ENCODE measurements at places on chromosomes 6 and 20.

GRCh38 chr6:138109042-138109997 lies 2.1 kb upstream of the PERP start:
- DNase-seq: peak; percentile 65

DNA sequence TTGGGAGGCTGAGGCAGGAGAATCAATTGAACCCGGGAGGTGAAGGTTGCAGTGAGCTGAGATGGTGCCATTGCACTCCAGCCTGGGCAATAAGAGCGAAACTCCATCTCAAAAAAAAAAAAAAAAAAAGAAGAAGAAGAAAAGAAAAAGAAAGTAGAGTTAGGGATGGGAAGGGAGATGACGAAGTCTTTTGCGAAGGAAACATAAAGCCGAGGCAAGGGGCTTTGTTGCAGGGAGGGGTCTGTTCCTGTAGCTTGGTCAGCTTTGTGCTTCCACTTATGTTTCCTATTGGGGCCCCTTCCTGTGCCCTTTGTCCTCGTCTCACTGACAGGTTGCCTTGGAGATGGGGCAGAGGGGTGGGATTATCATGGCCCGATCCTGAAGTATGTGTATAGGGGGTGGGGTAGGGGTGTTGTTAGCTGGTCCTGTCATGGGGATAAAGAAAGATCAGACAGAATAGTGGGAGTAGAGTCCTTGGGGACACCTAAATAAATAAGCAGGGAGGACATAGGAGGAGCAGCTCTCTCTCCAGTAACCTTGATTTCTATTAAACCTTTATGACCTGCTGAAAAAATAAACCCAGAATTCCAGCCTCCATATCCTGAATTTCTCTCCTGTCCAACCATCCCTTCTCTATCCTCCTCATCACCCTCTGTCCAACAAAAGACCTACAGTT lies 1.1 kb upstream of the CLIC1 start:
- no peak for DNase-seq

DNA sequence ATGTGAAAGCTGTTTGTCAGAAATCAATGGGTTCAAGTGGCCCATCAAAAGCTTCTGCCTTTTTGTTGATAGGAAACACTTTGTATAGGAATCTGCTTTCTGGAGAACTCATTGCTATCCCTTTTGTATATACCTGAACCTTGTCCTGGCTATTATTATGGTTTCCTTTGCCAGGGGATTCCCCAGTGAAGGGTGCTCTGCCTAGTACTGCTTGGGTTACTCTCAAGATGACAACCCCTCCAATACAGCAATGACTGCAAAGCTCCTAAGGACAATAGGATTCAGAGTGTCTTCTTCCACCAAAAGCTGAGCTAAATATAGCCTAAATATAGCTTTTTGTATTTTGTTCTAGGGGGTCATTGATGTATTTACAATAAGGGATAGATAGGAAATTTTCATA lies 54.0 kb upstream of the PTPRK start:
- DNase-seq: no peak

DNA sequence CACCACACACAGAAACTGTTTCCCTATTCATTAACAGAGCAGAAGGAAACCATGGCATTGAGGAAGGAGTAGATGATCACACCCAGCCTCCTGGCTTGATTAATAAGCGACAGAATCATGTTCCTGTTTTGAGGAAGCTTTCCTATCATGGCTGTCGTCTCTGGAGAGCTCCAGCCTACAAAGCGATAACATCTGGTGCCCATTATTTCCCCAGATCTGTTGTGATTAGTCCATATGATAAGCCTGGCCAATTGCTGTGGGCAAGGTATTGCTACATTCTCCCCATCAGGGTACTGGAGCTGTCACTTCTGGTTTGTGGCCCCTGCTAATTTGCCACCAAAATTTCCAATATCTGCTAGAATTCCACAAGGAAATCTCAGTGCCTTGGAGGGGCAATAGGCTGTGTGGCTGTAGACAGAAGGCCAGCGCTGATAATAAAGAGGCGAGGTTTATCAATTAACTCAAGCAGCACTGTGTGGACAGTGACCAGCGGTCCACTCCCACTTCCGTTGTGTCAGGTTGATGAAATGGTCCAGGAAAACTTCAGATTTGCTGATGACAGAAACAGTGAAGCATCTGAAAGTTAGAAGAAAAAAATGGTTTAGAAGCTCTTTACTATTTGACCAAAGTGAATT lies 66.4 kb downstream of the OLIG3 start:
- DNase-seq: no peak

DNA sequence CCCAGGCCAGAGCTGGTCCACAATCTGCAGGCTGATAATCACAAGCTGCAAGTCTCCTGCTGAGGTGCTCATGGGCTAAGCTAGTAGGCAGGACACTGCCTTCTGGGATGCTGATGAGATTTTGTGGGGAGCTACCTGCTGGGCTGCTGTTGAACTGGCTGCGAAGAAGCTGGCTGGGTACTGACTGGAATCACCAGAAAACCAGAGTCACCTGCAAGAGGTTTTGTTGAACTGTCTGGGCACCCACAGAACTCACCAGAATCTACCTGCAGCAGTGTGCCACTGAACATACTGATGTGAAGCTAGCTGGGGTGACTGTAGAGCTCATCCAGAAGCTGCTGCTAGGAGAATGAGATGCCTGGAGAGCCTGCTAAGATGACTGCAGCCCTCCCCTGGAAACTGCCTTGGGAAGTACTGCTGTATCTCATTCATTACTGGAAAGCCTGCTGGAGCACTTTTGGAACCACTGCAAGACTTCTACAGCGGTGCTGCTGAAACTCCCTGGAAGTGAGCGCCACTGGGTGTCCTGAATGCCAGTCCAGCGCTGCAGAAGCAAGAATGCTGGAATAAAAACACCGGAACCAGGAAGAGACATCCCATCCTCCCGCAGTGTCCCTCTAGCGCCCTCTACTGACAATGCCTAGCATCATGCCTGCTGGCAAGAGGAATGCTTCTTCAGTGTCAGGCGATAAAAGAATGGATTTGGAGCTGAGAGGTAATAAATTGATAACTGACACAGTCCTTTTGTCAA lies 64.9 kb upstream of the ARHGAP18 start:
- DNase-seq: peak; percentile 55

DNA sequence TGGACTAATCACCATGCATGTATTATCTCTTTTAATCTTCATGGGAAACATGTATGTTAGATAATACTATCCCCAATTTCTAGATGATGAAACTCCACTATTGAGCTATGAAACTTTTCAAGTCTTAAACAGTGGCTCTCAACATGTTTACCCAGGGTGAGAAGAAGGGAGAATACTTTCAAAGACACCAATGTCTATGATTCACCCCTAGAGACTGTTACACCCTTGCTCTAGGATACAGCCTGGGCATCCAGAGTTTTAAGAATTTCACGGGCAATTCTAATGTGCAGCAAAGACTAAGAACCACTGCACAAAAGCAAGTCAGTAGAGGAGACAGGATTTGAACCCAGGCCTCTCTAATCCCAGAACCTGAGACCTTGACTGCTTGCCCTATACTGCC lies 47.8 kb downstream of the GFOD1 start:
- no peak for DNase-seq

GRCh38 chr6:90136176-90136575 lies 160.5 kb downstream of the BACH2 start:
- no peak for DNase-seq

DNA sequence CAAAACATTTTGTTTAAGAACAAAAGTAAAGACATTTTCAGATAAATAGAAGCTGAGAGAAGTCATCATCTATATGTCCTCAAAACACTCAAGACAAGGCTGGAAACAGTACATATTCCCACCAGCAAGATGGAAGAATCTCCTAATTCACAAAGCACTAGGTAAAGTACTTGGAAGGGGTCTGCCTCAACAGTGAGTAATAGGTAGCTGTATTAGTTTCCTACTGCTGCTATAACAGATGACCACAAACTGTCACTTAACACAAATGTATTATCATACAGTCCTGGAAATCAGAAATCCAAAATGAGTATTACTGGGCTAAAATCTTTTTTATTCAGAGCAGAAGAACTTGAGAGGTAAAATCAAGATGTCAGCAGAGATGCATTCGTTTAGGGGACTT lies 40.6 kb downstream of the ZKSCAN8 start:
- no peak for DNase-seq

- DNase-seq: no peak
These were observed 50.5 kb downstream of the SOBP start for GRCh38 chr6:107540465-107540857.

DNA sequence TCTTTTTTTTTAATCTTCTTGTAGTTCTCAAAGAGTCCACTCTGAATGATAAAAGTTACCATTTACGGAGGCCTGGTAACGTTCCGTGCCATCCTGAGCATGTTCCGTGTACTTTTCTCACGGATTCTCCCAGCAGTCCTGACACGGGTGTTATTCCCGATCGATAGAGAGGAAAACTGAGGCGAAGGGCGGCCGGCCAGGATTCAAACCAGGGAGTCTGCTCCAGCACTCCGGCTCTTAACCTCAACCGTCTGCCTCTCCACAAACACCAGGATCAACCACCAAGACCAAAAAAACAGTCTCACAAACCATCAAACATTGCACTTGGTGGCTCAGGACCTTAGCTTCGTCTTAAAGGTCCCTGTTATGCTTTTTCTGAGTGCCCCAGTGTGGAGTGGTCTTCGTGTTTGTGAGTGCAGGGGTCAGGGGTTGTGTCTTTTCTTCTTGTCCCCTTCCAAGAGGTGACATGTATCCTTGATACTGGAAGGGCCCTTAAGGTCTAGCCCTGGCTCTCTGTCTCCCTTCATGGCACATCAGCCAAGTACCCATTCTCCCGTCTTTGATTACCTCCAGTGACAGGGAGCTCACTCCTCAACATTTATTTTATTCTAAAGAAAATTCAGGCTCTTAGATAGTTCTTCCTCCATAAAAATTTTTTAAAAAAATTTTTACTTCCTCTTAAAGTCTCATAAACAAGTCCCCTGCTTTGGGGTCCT lies 35.1 kb downstream of the SRC start:
- no peak for DNase-seq

GRCh38 chr20:7859356-7859802 lies 80.9 kb downstream of the HAO1 start:
- no peak for DNase-seq

GRCh38 chr6:161017766-161018564 lies 26.4 kb downstream of the MAP3K4 start:
- DNase-seq: no peak

GRCh38 chr6:87706187-87706966 lies 4.3 kb upstream of the AKIRIN2 start:
- no peak for DNase-seq

GRCh38 chr20:4051413-4052138 lies 36.2 kb upstream of the RNF24 start:
- no peak for DNase-seq

GRCh38 chr20:9200196-9200595 lies 131.3 kb downstream of the PLCB4 start:
- no peak for DNase-seq

GRCh38 chr6:70706491-70707123 lies 38.9 kb downstream of the SMAP1 start:
- no peak for DNase-seq

- no peak for DNase-seq
These were observed 97.5 kb downstream of the DLL1 start for GRCh38 chr6:170193326-170193821.

GRCh38 chr6:29679962-29680361 lies 990 bp downstream of the ZFP57 start:
- DNase-seq: no peak

DNA sequence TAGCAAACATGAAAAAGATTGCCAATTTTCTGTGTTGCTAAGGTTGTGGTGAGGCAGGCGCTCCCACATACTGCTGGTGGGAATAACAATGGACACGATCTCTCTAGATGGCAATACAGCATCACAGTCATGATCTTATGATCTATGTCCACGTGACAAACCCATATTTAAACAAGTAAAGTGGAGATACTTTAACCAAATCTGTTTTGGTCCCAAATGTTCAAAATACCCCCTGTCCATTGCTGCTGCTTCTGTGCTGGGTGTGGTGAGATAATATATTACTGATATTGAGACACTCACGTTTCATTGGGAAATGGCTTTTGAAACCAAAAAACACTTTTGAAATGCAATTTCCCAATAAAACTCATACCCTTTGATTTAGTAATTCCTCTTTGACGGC lies 23.0 kb downstream of the SIRPD start:
- no peak for DNase-seq

GRCh38 chr6:27275025-27275956 lies 27.8 kb downstream of the PRSS16 start:
- DNase-seq: no peak

GRCh38 chr6:13653296-13653695 lies 38.2 kb downstream of the NOL7 start:
- no peak for DNase-seq

DNA sequence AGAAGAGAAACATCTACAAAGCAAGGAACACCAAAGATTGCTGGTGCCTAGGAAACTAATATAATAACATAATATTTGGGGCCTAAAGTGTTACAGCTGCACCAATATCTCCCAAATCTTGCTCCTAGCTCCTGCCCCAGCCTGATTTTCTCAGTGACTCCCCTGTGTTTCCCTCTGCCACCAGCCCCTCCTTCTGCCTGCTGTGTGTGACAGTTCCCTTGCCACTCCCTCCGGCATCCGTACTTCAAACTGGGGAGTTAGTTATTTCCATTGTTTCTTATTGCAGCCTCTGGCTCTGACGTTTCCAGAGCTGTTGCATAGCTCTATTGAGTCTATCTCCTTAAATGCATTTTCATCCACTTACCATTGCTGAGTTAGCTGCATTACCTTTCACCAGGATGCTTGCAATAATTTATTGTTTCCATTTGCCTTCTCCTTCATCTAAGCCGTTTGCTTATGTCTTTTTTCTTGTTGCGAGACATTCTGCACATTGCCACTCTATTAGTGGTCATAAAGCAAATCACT lies 43.1 kb downstream of the ESR1 start:
- DNase-seq: no peak

DNA sequence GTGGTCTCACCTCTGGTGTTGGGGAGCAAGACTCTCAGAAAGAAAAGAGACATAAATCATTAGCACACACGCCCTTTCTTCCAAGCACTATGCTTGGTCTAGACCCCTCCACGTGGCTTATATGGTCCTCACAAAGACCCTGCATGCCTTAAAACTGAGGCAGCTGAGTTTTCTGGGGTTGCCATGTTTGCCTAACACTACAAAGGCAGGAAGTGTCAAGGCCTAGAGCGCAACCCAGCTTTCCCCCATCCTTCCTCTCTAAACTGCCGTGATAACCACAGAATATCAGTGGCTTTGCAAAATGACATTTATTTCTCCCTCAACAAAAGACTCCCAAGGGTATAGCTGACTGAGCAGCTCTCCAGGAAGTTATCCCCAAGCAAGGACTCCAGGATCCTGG lies 146.5 kb upstream of the TOP1 start:
- no peak for DNase-seq

GRCh38 chr6:159427771-159428170 lies 258.6 kb downstream of the FNDC1 start:
- no peak for DNase-seq

- DNase-seq: no peak
These were observed 4.4 kb upstream of the RAET1L start for GRCh38 chr6:150029749-150030148.

- no peak for DNase-seq
These were observed 197.9 kb downstream of the MAFB start for GRCh38 chr20:40491009-40491590.

- DNase-seq: no peak
These were observed 53.0 kb upstream of the ANKEF1 start for GRCh38 chr20:9981829-9982228.

Data from Right ventricle myocardium superior (tissue), 1 donor.